ENCODE measurements at places on chromosomes 12 and 14. TPM values are rescaled to one million over a fixed set of nuclear protein-coding genes. Genes with fewer than 3 reads are reported as not detected.

GPX2 gene
- not detected for total RNA-seq

DNA sequence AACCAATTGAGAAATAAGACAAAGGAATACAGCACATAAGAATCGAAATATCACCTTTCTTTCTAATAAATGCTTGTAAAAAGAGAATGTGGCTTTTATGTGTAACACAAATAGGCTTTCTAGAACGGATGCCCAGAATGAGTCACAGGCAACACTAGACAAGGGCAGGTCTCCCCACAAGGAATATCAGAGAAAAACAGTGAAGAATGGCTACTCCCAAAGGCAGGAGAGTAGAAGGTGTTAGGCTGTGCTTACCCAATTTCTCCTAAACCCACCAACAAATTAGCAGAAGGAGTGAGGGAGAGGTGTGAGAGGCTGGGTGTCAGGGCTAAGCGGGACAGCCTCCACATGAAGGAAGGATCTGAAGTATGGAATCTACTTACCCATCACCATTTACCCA lies 55.2 kb downstream of the GALNT4 start:
- no peaks in the 10 kb centered on the region for H3K4me1 ChIP-seq
- DNase-seq: no peak
- H3K27me3 ChIP-seq: no peaks in the 10 kb centered on the region
- H3K27ac ChIP-seq: no peak overlapping the region
- H3K36me3 ChIP-seq: no peaks in the 10 kb centered on the region
- H3K4me3 ChIP-seq: no peak overlapping the region

DNA sequence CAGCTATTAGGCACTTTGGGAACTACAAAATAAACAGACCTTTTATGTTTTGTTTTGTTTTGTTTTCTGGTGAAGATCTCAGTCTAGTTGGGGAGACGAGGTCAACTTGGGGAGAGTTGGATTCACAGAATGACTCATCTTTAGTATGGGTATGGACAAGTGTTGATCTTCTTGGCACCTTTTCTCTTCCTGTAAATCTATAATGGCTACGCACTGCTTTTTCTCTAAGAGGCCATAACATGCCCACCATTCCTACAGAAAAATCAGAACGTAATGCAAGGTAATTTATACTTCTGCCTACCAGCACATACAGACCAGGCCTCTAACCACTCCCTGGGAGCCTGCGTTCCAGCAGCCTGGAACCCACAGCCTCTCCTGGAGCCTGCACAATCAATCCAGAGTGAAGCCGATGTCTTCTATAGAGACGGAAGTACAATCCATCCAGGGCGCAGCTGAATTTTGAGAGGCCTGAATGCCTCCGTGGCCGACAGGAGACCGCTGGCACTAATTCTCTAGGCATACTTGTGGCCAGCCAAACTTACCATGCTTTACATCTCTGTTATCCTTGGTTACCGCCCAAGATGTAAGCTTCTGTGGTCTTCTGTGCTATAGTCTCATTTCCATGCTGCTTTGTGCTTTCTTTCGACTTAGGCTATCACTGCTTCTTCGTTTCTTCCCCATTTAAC lies 717 bp downstream of the PPHLN1 start:
- H3K27me3 ChIP-seq: no peaks in the 10 kb centered on the region
- no peaks in the 10 kb centered on the region for H3K36me3 ChIP-seq
- peak overlapping the region; percentile 84 for H3K27ac ChIP-seq
- peak overlapping the region; percentile 96 for H3K4me3 ChIP-seq
- DNase-seq: no peak

- no peak for DNase-seq
- H3K4me1 ChIP-seq: peaks cover 70% of the 10 kb centered on the region
- H3K27ac ChIP-seq: no peak overlapping the region
- H3K4me3 ChIP-seq: no peak overlapping the region
Measured at GRCh38 chr14:22978981-22979671, 3.2 kb downstream of the AJUBA start.

DNA sequence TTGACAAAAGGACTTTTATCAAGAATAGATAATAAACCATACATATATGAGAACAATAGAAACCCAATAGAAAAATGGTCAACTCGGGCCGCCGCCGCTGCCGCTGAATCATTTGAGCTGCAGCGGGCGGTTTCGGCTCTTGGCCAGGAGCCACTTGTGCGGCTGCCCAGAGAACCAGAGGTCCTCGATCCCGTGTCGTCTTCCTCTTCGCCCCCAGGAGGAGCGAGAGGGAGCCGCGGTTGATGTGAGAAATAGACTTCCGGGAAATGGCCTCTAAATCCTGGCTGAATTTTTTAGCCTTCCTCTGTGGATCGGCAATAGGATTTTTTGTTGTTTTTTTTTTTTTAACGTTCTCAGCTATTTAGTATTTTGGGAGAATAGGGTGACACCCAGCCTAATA lies 44.8 kb downstream of the CPSF6 start:
- H3K27ac ChIP-seq: no peak overlapping the region
- H3K36me3 ChIP-seq: no peaks in the 10 kb centered on the region
- DNase-seq: peak; percentile 80
- H3K27me3 ChIP-seq: no peaks in the 10 kb centered on the region
- peak overlapping the region; percentile 21 for H3K4me3 ChIP-seq
- H3K4me1 ChIP-seq: no peaks in the 10 kb centered on the region

- no peaks in the 10 kb centered on the region for H3K27me3 ChIP-seq
- DNase-seq: no peak
- H3K36me3 ChIP-seq: no peaks in the 10 kb centered on the region
- no peaks in the 10 kb centered on the region for H3K4me1 ChIP-seq
Measured at GRCh38 chr14:39956372-39956771, 524.1 kb upstream of the FBXO33 start.
